ENCODE measurements at places on chromosomes 13 and 19. TPM values are rescaled to one million over a fixed set of nuclear protein-coding genes. Genes with fewer than 3 reads are reported as not detected.
A peak's percentile ranks its signal among the peaks of the same experiment; 100 is the strongest.

TNFSF9 gene
- total RNA-seq = 3.8 TPM

IL11 gene
- 0.46 TPM for total RNA-seq

RAD23A gene
- total RNA-seq = 265 TPM

KIR3DL3 gene
- total RNA-seq = not detected

ETV2 gene
- total RNA-seq = 0.56 TPM

CNFN gene
- not detected for total RNA-seq

CGB5 gene
- not detected for total RNA-seq

MISP3 gene
- total RNA-seq = 0.24 TPM

MYCBP2 gene
- total RNA-seq = 88.3 TPM

ZNF470 gene
- total RNA-seq = 1.8 TPM

- DNase-seq = no peak
Observed at GRCh38 chr13:92225861-92226260, 827.4 kb downstream of the GPC5 start.

- no peak for DNase-seq
Observed at GRCh38 chr19:42497492-42498168, 30.7 kb downstream of the CEACAM1 start.

GRCh38 chr13:108342369-108343289, 73.1 kb downstream of the TNFSF13B start:
- DNase-seq = no peak

DNA sequence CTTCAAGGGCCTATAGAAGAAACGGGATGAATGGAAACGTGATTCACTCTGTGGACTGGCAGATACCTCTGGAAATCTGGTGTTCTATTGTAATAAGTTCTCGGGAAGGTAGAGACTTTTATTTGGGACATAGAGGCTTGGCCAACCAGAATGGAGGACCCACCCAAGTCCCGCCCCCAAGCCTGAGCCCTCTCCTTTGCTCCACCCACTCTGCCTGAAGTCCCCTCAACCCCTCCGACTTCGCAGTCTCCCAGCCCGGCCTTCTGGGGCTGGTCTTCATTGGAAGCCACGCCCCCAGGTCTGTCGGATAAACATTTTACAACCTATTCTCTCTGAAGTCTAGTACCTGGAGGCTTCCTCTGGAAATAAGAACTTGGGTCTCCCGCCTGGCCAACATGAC, 16.9 kb downstream of the FBXL12 start:
- no peak for DNase-seq

GRCh38 chr19:3375221-3376090, 9.1 kb downstream of the NFIC start:
- no peak for DNase-seq

GRCh38 chr19:46295401-46296201, 1.2 kb upstream of the HIF3A start:
- no peak for DNase-seq

DNA sequence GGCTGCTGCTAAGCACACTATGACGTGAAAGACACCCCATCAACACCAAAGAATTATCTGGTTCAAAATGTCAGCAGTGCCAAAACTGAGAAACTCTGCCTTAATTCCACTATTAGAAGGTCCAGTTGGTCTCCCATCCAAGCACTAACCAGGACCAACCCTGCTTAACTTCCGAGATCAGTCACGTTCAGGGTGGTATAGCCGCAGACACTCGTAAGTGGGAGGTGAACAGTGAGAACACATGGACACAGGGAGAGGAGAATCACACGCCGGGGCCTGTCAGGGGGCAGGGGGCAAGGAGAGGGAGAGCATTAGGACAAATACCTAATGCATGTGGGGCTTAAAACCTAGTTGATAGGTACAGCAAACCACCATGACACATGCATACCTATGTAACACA, 83.4 kb downstream of the C13orf42 start:
- no peak for DNase-seq

DNA sequence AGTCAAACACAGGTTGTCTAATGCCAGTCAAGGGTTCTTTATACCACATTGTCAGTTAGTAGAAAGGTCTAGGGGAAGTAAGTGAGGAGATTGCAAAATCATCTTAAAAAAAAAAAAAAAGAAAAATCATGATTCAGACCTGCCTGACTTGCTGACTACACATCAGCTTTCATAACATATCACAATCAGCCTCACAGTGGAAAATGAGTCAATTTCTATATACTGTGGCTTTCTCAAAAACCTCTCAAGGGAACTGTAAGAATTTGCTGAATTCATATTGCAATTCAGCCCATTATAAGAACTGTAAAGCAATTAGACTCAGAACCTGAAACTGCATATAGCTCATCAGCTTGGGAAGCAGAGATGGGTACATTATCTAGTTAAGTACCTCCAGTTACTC, 75.3 kb upstream of the GPC6 start:
- DNase-seq = no peak

DNA sequence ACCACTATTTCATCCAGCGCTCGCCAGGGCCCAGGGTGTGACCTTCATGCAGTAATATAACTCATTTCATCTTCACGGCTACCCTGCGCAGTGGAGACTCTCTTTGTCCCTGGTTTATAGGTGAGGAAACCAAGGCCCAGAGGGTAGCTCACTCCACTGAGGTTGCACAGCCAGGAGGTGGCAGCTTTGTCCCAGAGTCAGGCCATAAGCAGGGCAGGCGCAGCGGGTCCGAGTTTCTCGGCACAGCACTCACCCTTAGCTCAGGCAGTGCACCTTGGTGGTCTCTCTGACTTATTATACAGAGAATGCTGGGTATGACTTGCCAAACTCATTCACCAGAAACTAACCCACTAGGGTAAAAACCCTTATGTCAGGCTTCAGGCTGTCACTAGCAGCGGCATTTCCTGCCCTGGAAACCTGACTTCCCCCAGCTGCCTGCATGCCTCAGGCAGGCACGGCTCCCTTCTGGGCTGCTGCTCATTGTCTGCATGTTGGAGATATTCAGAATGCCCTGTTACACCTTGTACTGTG, 24.5 kb downstream of the PPP5C start:
- DNase-seq = no peak

DNA sequence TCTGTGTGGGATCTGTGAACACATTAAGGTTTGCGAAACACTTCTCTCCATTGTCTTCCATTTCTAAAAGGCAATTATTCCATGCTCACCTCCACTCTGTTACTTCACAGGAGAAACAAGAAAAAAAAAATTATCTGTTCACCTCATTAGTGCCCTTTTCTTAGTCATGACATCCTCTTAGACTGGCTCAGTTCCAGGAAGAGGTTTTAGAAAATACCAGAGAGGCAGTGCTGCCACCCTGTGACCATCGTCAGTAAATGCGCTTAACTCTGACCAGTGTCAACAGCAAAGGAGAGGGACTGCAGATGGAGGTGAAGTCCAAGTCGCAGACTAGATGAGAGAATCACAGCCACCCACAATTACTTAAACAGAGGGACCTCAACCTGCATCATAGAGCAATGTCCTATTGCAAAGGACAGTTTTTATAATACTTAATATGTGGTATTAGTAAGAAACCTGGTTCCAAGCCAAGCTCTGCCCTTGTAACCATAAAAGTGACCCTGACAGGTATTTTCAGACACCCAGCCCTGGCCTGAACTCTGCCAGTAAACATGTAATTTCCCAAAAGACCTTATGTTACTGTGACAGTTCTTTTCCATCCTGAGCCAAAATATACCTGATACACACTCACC, 19.4 kb downstream of the CEACAM21 start:
- peak; percentile 52 for DNase-seq

- no peak for DNase-seq
Observed at GRCh38 chr13:108325863-108326262, 56.3 kb downstream of the TNFSF13B start.

GRCh38 chr13:98450539-98451111, 126.3 kb downstream of the STK24 start:
- no peak for DNase-seq

GRCh38 chr13:27634231-27634630, 12.5 kb downstream of the POLR1D start:
- no peak for DNase-seq

GRCh38 chr13:27461940-27462584, 11.7 kb upstream of the MTIF3 start:
- DNase-seq = no peak

DNA sequence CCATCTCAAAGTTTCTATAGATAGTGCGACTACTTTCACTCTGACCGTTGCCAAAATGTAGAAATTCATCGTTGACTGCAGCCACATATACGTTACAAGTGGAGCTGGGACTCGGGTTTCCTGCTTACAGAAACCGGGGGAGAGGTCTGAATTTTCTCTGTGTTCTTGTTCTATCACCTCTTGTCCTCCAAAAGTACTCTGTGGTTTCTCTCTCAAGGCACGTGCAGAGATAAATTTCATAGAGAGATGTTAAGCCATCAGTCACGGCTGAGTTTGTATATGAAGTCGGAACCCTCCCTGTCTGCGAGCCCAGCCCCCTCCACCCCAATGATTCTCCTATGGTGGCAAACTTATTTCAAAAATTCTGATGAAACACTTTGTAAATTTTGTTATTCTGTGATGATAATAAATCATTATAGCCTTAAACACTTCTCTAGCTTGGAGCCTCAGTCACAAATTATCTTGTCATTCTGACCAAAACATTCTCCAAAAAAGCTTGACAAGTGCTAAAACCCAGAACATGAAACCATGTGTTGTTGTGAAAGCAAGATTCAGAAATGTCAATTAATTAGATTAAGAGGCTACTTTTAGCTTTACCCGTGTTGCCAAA, 87.5 kb downstream of the TSHZ3 start:
- DNase-seq = no peak

Data from activated T-cell treated with anti-CD3 and anti-CD28 coated beads, Interleukin-2, amount 50 U/mL, for 4 hours (primary cell).